ENCODE measurements at places on chromosomes 1 and 21. TPM values are rescaled to one million over a fixed set of nuclear protein-coding genes. Genes with fewer than 3 reads are reported as not detected.

GRCh38 chr1:26524181-26524580 is 5.4 kb upstream of the RPS6KA1 start:
- H3K27me3 ChIP-seq, result peaks cover 50% of the 10 kb centered on the region
- H3K4me3 ChIP-seq, result no peak overlapping the region
- H3K36me3 ChIP-seq, result no peaks in the 10 kb centered on the region
- peaks cover 5% of the 10 kb centered on the region for H3K4me1 ChIP-seq
- no peak for DNase-seq

- no peaks in the 10 kb centered on the region for H3K36me3 ChIP-seq
- peaks cover 99% of the 10 kb centered on the region for H3K4me1 ChIP-seq
- no peak overlapping the region for H3K4me3 ChIP-seq
Measured at GRCh38 chr1:204087181-204087892, 14.4 kb downstream of the SOX13 start.

DNA sequence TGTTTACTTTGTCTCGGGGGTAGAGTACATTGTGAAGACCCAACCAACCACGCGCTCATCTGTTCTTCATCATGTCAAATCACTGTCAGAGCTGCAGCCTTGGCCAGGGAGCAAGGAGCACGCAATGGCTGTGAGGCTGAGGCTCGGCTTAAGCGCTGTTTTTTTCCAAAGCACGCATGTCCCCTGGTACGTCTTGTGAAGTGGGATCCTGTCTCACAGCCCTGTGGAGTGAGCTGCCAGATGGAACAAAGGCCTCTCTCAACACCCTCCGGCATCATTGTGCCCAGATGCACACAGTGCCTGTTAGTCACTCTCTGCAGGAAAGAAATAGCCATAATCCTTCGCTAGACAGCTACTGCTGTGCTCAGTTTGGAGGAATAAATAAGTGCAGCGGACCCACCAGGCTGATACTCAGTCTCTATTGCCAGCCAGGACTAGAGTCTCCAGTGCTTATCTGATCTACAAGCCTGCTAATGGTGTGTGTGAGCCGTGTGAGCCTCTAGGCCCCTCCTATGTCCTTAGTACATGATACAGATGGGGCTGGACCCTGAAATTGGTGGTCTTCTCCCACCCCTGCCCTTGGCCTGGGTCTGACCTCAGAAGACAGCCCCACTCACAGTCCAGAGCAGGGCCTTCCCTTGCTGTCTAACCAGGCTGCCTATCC is 91.3 kb upstream of the COA6 start:
- H3K27me3 ChIP-seq, result peaks cover 78% of the 10 kb centered on the region
- no peak overlapping the region for H3K27ac ChIP-seq
- H3K4me3 ChIP-seq, result no peak overlapping the region
- no peaks in the 10 kb centered on the region for H3K36me3 ChIP-seq
- no peak for DNase-seq

GRCh38 chr21:39518847-39519210 is 67.1 kb downstream of the SH3BGR start:
- DNase-seq, result no peak
- H3K27me3 ChIP-seq, result no peaks in the 10 kb centered on the region
- H3K27ac ChIP-seq, result no peak overlapping the region
- peaks cover 6% of the 10 kb centered on the region for H3K36me3 ChIP-seq

- no peak overlapping the region for H3K4me3 ChIP-seq
- H3K27ac ChIP-seq, result no peak overlapping the region
- H3K4me1 ChIP-seq, result no peaks in the 10 kb centered on the region
- DNase-seq, result no peak
Measured at GRCh38 chr1:24459551-24460266, 42.9 kb upstream of the RCAN3 start.

- DNase-seq, result no peak
- H3K36me3 ChIP-seq, result no peaks in the 10 kb centered on the region
- no peak overlapping the region for H3K27ac ChIP-seq
- no peak overlapping the region for H3K4me3 ChIP-seq
Measured at GRCh38 chr1:165577707-165578106, 33.9 kb downstream of the LRRC52 start.

- H3K4me1 ChIP-seq, result peaks cover 20% of the 10 kb centered on the region
- H3K36me3 ChIP-seq, result no peaks in the 10 kb centered on the region
- no peak overlapping the region for H3K27ac ChIP-seq
- no peak overlapping the region for H3K4me3 ChIP-seq
- H3K27me3 ChIP-seq, result no peaks in the 10 kb centered on the region
Measured at GRCh38 chr1:101191049-101191448, 45.8 kb upstream of the S1PR1 start.

PAPPA2 gene
- total RNA-seq, result 0.41 TPM

DCST1 gene
- not detected for total RNA-seq

GPR25 gene
- total RNA-seq, result not detected

All from left ventricle myocardium inferior (tissue), 1 donor.